Fibroblast of lung (primary cell): ENCODE measurements at places on chromosomes 1 and 21.

DNA sequence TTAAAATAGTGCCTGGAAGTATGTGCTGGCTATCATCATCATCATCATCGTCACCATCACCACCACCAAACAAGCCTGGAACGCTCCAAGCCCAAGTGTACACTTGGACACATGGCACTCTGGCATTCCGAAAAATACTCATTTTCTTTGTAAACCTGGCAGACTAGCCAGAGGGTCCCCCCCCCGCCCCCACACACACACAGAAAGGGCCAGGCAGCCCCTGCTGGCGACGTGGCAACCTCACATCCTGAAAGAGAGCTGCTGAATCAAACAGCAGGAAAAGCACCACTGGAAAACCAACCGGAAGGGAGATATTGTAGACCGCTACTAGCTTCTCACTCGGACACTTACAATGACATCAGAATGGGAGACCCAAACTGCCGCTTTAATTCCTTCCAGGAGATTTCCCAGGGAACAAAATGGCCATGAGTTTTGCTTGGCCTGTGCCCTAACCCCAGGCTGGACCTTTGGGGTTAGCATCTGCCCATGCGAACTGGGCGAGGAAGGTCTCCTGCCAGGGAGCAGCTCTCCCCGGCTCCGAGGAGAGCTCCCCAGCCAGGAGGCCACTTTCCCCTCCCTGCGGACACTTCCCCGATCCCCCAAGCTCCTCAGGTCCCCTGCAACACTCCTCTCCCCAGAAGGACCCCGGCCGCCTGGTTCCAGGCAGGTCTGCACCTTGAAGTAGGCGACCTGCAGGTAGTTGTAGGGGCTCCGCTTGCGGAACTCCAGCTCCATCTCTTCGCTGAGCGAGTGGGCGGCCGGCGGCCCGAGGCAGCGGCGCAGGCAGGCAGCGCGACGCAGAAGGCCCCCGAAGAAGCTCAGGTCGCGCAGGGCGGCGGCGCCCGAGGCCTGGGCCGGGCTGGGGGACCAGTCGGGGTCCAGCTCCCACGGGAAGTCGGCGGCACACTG lies 742 bp downstream of the P3H1 start:
- DNase-seq = peak; percentile 82

- DNase-seq = peak; percentile 55
Measured at GRCh38 chr1:1351511-1352427, 2.6 kb upstream of the DVL1 start.

DNA sequence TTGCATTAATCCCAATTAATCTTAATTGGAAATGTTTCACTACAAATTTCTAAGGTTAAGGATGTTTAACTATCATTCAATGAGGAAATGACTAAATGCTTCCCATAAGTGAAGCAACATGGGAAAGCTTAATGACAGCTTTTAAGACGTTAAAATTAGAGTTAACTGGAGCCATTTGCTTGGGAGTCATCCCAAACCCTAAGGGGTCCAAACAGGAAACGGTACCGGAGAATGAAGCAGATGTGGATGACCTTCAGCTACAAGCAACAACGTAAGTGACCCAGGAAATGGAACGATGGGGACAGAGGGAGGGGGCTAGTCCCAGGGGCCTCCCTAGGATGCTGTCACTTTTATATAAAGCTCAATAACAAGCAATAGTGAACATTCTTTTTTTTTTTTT lies 62.2 kb downstream of the CAPZB start:
- no peak for DNase-seq

GRCh38 chr21:45078371-45078770 lies 4.0 kb downstream of the ADARB1 start:
- DNase-seq = no peak

- no peak for DNase-seq
Measured at GRCh38 chr1:10773851-10774614, 22.4 kb downstream of the CASZ1 start.

GRCh38 chr1:247114351-247115140 lies 10.4 kb upstream of the ZNF669 start:
- DNase-seq = no peak

- no peak for DNase-seq
Measured at GRCh38 chr1:151577173-151577572, 34.7 kb upstream of the SNX27 start.

- peak; percentile 41 for DNase-seq
Measured at GRCh38 chr1:208008534-208008933, 97.6 kb upstream of the CD34 start.

GRCh38 chr1:207309745-207310273 lies 11.7 kb upstream of the CD55 start:
- peak; percentile 90 for DNase-seq

- no peak for DNase-seq
Measured at GRCh38 chr21:18449605-18450550, 46.3 kb upstream of the TMPRSS15 start.

DNA sequence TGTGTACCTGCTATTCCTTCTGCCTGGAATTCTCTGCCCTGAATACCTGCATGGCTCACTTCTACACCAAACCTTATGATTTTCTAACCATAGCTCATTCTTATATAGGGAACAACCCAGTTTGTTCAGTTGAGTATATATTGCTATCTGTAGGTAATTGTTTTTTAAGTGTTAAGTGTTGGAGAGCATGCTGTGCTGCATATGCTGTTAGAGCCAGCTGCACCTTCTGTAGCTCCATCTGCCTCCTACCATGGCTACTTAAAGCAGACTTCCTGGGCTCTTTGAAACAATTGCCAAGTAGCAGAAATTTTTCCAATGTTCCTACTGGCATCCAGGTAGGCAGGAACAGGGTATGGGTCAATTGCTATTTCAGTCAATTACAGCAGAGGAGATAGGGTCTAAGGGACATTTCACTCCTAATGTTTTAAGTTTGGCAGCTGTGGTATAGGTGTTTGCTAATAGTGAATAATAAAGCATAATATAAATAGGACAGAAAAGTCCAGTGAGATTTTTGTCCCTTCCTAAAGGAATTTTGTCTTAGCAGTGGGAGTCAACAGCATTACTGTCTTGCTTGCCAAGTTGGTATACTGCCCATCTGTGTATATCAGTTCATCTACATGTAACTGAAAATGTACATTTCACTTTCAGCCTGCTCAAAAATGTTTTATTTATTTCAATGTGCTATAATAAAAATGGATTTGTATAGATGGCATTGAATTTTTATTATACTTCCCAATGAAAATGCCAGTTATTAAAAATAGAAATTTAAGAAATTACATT lies 34.0 kb upstream of the C1orf115 start:
- DNase-seq = no peak

GRCh38 chr1:241857131-241857530 lies 9.1 kb downstream of the EXO1 start:
- no peak for DNase-seq

DNA sequence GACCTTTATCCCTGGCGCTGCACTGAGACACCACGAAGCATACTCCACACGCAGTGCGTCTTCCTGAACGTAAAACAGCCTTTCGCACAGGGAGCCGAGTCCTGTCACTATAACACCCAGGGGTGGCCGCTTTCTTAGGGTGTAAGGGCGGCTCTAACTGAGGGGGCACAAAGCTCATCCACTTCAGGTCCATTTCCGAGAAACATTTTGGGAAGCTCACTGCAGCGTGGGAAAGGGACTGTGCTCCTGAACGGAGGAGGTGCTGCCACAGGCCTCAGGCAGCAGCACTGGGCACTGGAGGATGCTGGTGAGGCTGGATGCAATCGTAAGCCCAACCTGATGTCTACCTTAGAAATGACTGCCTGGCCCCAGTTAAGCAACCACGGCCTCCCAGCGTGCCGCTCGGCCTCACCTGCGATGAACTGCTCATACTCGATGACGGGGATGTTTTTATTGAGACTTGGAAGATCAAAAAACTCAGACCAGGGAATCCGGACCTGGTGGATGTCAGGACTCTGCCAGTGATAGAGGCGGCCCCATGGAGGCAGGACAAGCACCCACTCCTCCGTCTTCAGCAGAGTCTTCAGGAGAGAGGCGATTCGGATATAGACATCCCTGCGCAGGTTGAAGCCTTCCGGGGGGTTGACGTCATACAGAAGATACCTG lies 2.3 kb downstream of the POFUT2 start:
- no peak for DNase-seq

GRCh38 chr1:42847111-42847595 lies 740 bp downstream of the ZNF691 start:
- DNase-seq = no peak

DNA sequence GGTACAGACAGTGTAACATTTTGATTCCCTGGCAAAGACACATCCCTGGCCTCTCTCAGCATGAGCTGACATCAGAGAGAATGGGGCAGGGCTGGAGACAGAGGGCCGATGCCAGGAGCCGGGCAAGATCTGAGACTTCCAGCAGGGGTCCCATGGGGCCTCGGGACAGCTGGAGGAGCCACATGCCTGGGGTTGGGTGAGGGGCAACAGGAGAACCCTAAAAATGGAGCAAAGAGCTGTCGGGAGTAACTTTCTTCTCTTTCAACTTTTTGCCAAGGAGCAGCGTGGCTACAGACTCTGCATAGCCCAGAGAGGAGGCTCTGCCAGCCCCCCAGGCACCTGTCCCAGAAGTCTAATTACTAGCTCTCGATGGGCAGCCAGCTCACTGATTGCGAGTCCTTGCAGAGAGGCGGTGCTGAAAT lies 130.8 kb downstream of the LACTBL1 start:
- DNase-seq = no peak

DNA sequence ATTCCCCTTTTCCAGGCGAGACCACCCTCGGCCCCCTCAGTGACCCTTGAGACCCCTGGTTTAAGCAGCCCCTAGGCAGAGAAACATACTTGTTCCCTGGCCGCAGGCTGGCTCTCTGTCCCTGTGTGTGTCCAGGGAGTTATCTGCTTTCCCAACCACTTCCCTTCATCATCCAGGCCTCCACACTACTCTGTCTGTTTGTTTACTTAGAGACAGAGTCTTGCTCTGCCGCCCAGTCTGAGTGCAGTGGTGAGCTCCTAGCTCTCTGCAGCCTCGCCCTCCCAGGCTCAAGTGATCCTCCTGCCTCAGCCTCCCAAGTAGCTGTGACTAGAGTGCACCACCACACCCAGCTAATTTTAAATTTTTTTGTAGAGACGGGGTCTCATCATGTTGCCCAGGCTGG lies 5.8 kb upstream of the VWA1 start:
- DNase-seq = peak; percentile 35

GRCh38 chr1:177872308-177872900 lies 97.5 kb downstream of the SEC16B start:
- no peak for DNase-seq

DNA sequence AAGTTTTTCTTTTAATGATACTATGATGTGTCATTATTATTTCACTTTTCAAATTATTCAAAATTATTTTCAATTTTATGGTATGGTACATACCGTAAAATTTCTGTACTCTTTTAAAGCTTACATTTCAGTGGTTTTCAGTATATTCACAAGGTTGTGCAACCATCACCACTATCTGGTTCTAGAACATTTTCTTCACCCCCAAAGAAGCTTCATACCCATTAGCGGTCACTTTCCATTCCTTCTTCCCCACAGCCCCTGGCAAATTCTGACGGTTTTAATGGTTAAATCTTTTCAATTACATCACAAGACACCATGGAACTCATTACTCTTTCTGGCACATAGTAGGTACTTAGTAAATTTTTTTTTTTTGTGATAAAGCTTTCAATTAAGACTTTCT lies 22.8 kb upstream of the ATP5PO start:
- DNase-seq = no peak

DNA sequence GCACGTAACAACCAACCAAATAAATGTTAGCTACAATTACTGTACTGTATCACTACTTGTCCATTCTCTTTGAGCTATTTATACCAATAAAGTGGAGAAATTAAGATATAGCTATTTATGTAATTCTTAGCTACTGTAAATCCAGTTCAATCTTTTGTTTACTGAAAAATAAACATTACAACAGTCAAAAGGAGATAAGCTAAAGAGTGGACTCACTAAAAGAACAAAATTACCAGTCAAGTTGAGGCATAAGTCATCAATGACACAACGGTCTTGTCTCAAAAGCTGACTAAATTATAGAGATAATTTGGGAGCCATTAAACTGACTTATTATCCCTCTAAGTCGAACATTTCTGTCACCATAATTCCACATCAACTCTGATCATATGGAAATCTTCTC lies 22.5 kb downstream of the TGFBR3 start:
- DNase-seq = no peak

- DNase-seq = peak; percentile 61
Measured at GRCh38 chr1:178345807-178346206, 151.0 kb downstream of the CLEC20A start.

DNA sequence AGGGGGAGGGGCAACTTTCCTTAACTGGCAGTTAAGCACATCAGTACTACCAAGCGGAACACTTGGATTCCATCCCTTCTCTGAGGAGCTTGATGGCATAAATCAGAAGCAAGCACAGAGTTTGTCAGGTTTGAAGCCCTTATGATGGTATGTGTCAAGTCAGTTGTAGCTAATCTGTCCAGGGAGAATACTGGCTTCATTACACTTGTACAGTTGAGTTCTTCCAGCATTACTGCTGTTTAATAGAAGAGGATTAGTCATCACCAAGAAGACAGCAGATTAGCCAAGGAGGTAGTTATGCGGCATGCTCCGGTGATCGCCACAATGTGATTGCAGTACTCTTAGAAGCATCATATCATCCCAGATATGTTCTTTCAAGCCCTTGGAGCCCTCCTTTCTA lies 2.1 kb upstream of the TDRD5 start:
- DNase-seq = no peak

- DNase-seq = no peak
Measured at GRCh38 chr1:207998691-207999090, 87.8 kb upstream of the CD34 start.

GRCh38 chr1:162003830-162004215 lies 19.8 kb downstream of the OLFML2B start:
- DNase-seq = peak; percentile 87

DNA sequence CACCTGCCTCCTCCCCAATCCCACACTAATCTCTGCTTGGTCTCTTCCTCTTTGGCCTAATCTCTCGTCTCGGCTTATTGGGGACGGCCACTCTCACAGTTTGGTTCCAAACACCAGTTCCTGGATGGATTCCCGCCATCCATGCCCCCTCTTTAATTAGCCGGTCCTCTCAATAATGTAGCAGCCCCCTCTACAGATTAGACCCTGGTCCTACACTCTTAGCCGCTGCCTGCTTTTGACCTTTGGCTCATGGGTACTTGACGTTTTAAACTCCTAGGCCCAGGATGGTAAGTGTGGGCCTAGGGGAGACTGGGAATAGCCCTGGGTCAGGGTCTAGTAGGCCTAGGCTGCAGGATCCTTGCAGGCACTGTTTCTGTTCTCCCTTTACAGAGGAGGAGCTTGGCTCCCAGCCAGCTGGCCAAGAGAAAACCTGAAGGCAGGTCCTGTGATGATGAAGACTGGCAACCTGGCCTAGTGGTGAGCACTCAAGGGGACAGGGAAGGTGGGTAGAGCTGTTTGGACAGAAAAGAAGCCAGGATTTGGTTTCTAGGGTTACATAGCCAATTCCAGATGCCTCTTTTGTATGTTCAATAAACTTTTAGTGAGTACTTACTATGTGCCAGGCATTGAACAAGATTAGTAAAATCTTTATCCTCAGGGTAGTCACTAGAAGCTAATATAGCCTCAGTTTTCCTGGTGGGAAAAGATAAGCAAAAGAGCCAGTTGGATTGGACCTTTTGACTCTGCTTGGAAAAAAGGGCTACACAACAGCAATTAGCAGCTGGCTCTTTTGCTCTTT lies 758 bp downstream of the RAD54L start:
- no peak for DNase-seq
